Endodermal cell (in vitro differentiated cells): ENCODE measurements at places on chromosomes 3 and 15. TPM values are rescaled to one million over a fixed set of nuclear protein-coding genes. Genes with fewer than 3 reads are reported as not detected.

DNA sequence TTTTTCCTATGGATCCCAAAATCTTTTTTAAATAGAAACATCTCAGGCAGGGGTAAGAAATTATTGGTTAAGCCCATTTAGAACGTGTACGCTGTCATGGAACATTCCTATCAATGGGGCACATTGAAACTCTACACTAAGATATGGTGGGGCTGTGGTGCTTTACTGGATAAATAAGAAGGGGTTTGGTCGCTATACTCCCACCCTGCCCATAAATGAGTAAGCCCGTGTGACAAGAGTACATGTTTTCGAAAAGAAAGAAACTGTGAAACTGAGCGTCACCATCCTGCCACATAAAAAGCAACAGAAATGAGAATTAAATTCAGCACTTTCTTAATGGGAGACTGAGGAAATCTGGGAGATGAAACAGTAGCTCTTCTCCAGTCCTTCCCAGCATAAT, 929.7 kb upstream of the CFAP20DC start:
- DNase-seq = no peak

GRCh38 chr3:149490260-149490971, 15.9 kb downstream of the TM4SF4 start:
- no peak for DNase-seq

DNA sequence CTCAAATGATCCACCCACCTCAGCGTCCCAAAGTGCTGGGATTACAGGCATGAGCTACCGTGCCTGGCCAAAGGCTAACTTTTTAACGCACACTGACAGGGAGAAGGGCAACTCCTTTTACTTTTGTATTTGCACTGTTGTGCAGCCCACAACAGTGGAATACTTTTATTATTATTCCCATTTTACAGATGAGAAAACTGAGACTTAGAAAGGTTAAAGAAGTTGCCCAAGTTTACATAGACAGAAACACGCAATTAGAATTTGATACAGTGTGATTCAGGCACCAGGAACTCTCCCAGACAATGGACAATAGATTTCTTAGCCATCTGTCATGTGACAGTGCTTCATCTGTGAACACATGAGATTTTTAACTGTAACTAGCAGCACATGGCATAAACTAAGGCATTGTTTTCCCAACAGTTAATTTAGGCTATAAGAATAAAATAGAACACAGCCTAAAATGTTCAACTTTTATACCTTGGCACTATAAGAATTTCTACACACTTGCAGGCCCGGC, 18.8 kb downstream of the STAG1 start:
- no peak for DNase-seq

DNA sequence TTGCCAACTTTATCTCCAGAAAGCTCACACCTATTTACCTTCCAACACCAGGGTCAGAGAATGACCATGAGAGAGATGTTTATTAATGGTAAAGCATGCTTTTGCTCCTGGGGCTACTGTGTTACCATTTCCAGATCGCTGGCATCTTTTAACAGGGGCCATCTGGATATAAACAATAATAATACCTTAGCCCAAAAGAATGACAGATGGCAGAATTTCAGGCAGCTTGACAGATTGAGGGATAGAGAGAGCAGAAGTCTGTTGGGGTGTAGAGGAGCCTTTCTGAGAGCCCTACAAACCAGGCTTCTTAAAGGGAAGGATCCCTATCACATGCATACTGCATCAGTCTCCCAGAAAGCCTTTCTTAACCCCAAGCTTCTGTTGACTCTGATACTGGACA, 17.7 kb downstream of the RBP1 start:
- no peak for DNase-seq

Gene CFAP100
- 0.66 and 0.70 TPM in 2 replicates for total RNA-seq

- DNase-seq = no peak
Observed at GRCh38 chr3:145531548-145531947, 629.4 kb downstream of the PLOD2 start.

Gene GPR62
- 0.17 to 0.63 TPM (median 0.40 TPM) in 3 replicates for total RNA-seq

Gene OIP5
- 8.5 to 22.9 TPM (median 20.9 TPM) in 3 replicates for total RNA-seq

DNA sequence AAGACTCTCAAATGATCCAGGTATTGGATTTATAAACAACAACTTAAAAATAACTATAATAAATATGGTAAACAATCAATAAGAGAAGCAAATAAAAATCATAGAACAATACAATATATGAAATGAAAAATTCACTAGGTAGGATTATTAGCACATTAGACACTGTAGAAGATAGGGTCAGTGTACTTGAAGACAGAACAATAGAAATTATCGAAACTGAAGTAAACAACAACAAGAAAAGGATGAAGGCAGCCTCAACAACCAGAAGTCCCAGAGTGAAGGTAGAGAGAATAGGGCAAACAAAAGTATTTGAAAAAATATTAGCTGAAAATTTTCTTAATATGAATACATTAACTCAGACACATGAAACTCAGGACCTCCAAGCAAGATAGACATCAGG, 11.9 kb downstream of the IQCB1 start:
- no peak for DNase-seq

DNA sequence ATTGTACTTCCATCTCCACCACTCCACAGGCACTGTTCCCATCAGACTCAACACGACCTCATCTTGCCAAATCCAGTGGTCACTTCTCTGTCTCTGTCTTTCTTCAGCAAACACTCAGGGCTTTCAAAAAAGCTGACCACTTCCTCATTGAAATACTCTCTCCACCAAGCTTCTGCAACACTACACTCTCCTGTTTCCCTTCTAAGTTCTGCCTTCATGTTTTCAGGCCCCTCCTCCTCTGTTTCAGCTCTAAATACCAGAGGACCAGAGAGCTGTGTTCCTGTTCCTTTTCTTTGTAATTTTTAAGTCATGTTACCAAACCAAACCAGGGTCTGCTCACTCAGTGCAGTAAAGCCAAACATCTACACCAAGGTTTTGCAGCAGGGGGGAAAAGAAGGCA, 33.8 kb upstream of the ACP3 start:
- DNase-seq = peak; percentile 51

Gene ANKRD63
- total RNA-seq = not detected in 3 replicates

DNA sequence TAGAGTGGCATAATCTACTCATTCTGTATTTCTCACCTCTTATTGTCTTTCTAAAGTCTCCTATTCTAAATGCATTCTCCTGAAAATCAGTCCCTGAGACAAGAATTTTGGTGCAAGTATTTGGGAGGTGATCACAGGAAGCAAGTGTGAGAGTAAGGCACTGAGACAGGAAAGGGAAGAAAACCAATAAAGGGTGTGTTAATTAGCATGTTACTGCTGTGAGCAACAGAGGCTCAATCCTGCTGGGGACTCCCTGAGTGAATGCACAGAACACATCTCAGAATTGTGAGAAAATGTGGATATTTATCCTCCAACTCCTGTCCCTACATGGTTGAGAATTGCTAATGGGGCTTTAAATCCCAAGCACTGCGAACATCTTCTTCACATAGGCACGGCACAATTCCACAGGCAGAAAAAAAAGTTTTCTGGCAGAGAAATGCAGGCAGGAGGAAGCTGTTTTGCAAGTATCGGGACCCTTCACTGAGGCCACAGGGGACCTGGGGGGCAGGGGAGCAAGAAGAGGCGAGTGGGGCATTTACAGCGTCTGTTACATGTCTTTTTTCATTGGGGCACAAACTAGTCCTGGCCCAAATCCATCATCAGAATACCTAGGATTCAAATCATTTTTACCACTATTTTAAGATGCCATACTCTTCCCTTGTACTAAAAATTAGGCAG, 27.2 kb upstream of the STT3B start:
- peak; percentile 68 for DNase-seq

DNA sequence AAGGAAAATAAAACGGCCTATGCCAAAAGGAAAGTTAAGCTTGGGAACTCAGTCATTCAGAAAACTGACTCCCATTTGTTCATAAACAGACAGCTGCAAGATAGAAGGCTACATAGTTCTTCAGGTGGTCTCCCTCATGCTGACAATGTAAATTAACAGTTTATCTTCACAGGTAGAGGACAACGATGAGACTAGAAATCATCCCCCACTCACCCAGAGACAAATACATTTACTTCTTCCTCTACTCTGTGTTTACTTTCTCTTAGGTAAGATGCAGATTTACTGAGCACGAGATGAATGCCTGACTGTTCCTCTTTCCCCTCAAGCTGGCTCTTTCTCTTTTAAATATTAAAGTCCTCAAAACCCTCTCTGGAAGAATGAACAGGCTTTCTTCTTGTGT, 117.6 kb upstream of the UBP1 start:
- DNase-seq = no peak

DNA sequence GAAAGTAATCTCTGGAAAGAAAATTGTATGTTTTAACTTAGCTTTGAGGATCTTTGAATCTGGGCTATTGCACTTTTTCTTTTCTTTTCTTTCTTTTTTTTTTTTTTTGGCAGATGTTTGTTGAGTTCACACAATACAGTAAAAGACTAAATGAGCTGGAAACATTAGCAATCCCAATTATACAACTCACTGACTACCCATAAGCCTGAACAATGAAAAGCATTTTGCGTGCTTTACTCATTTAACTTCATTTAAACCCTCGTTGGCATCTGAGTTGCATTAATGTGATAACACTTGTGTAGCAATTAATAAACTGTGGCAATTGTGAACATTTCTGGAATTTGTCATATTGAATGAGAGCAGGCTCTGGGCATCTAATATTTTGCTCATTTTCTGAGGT, 269.4 kb upstream of the RBMS3 start:
- DNase-seq = no peak

- DNase-seq = no peak
Observed at GRCh38 chr3:188817935-188818269, 353.9 kb upstream of the TPRG1 start.

Gene LMAN1L
- total RNA-seq = not detected in 2 replicates

GRCh38 chr3:107209302-107209990, 167.8 kb upstream of the CCDC54 start:
- no peak for DNase-seq

Gene DLL4
- 0.16 and 0.20 TPM in 2 replicates for total RNA-seq

Gene IL20RB
- total RNA-seq = 0.75 to 2.1 TPM (median 1.3 TPM) in 3 replicates

- DNase-seq = peak; percentile 20
Observed at GRCh38 chr3:14783480-14784086, 35.2 kb upstream of the FGD5 start.

GRCh38 chr3:185330238-185330637, 32.7 kb upstream of the MAP3K13 start:
- DNase-seq = no peak

Gene MCTP2
- total RNA-seq = 8.5 and 9.2 TPM in 2 replicates

GRCh38 chr3:55174747-55175146, 246.9 kb upstream of the LRTM1 start:
- DNase-seq = no peak

DNA sequence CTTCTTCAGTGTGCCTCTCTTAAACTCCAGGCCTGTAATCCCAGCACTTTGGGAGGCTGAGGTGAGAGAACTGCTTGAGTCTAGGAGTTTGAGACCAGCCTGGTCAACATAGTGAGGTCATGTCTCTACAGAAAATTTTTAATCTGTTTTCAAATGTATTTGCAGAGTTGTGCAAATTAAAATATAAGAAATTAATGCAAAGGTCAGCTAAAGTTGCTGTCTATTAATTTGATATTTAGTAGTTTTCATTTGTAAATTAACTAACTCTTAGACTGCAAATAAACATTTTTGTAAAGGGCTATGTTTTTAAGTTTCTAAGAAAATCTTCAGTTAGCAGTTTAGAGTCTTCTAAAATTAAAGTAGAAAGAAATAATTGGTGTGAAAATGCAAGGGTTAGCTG, 99.9 kb upstream of the TJP1 start:
- DNase-seq = no peak

DNA sequence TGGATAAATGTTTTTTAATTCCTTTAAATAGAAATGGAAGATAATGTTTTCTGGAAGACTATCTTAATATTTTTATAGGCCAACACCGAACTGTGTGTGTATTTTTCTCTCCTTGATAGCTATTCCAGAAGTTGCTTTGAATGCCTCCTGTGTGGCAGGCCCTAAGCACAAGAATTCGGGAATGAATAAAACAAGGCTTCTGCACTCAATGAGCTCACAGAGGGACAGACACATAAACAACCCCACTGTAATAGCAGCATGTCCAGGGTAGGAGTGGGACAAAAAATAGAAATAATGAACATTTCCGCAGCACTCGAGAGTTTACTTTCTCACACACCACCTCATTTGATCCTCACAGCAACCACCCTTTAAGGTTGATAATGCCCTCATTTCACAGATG, 18.0 kb downstream of the SRGAP3 start:
- DNase-seq = no peak
